Cerebellar cortex (tissue), 1 donor: ENCODE measurements at places on chromosomes 13 and 19.
A peak's percentile ranks its signal among the peaks of the same experiment; 100 is the strongest.

- DNase-seq, result peak; percentile 59
Observed at GRCh38 chr13:19587635-19588300, 26.4 kb upstream of the TPTE2 start.

- DNase-seq, result no peak
Observed at GRCh38 chr13:80265348-80265747, 75.6 kb downstream of the SPRY2 start.

DNA sequence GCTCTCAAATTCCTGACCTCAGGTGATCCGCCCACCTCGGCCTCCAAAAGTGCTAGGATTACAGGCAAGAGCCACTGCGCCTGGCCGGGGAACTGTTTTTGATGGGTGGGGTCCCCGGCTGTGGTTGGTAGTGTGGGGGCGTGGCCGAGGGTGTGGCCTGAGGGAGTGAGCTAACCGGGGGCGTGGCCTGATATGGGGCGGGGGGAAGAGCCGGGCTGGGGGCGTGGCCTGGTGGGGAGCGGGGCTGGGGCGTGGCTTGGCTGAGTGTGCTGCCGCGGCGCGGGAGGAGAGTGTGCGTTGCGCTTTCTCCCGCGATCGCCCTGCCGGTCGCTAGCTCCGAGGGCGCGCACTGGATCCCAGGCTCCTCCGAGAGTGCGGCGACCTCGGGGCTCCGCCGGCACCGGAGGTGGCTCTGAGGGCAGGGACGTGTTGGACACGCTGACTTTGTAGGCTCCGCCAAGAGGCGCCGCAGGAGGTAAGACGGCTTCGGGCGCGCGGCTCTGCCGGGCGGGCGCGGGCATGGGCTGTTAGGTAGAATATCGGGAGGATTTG is at the start of gene SPATA13:
Gene SPATA13 (plus strand): TSS at position 263 of the 552 bp plus-strand sequence. CDS start 62,210 bp downstream, outside the sequence.
- DNase-seq, result peak; percentile 57

DNA sequence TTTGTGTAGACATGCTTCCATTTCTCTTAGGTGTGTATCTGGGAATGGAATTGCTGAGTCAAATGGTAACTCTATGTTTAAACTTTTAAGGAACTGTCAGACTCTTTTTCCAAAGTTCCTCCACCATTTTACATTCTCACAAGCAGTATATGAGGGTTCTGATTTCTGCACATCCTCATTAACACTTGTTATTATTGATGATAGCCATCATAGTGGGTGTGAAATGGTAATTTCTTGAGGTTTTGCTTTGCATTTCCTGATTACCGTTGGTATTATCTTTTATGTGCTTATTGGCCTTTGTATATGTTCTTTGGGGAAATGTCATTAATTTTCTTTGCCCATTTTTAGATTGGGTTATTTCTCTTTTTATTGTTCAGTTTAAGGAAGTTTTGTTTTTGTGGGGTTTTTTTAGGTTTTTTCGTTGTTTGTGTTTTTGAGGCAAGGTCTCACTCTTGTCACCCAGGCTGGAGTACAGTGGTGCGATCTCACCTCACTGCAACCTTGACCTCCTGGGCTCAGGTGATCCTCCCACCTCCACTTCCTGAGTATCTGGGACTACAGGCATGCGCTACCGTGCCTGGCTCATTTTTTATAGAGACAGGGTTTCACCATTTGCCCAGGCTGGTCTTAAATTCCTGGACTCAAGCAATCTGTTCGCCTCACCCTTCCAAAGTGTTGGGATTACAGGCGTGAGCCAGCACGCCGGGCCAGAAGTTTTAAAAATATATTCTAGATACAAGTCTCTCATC is 34.3 kb downstream of the NAA16 start:
- no peak for DNase-seq

GRCh38 chr13:60862036-60862435 is 465.0 kb downstream of the TDRD3 start:
- no peak for DNase-seq

DNA sequence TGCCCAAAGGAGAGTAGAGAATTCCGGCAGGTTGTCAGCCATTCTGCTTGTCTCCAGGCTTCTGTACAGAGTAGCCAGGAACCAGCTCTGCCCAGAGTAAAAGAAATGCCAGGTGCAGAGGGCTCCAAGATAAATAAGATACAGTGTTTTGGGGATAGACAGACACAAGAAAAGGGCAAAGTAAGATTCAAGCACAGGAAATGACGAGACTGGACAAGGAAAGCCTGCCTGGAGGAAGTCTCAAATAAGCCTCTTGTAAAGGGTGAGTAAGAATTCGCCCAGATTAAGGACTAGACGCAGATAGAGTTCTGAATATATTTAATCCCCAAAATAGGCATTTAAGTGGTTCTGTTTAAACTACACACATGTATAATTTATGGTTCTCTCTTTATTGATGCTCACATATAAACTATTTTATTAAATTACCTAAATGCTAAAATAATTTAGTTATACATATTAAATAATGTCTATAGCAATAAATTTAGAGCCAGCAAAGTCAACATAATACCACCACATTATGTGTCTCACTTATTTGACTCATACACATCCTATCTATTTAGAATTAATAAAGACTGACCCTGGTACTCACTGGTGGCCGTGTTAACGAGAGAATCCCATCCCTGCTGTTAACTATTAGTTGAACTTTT is 98.4 kb upstream of the RAP2A start:
- DNase-seq, result no peak

GRCh38 chr13:94080527-94080926 is 399.0 kb downstream of the DCT start:
- DNase-seq, result no peak

- peak; percentile 73 for DNase-seq
Observed at GRCh38 chr19:47032171-47032811, 12.7 kb downstream of the NPAS1 start.

DNA sequence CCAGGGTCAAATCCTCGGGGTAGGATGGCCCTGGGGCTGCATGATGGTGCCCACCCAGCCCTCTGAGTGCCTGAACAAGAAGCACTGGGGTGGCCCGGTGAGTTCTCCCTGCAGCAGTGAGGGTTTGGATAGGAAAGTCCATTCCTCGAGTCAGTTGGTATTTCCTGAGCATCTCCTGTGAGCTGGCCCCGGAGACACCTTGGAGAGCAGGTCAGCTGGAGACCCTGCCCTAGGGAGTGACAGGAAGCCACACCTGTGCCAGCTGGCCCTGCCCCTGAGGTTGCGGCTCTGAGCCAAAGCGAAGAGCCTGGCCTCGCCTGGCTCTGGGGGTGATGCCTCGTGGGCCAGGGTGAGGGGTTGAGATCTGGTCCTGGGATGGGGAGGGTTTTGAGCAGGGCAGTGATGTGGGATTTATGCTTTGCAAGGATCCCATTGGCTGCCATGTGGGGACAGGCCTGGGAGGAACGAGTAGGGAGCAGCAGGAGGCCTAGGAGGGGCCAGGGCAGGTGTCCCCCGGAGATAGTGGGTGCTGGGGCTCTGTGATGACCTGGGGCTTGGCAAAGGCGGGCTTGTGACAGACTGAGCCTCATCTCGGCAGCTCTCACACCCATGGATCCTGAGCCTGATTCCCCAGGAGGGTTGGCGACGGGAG is 16.0 kb downstream of the CRTC1 start:
- DNase-seq, result no peak

DNA sequence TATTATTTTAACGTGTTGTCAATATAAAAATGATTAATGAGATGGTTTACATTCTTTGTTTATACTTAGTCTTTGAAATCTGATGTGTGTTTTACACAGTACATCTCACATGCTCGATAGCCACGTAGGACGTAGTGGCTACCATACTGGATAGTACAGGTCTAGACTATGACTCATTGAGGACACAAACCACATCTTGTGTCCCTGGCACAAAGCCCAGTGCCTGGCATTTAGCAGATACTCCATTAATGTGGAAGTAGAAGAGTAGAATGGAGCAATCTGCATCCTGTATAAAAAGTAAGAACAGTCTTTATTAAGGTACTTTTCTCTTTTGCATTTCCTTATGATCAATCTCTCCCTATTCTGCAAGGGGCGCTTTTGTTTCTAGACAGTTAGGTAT is 49.0 kb upstream of the FRY start:
- DNase-seq, result peak; percentile 56

- no peak for DNase-seq
Observed at GRCh38 chr19:38535212-38535611, 82.5 kb downstream of the MAP4K1 start.

DNA sequence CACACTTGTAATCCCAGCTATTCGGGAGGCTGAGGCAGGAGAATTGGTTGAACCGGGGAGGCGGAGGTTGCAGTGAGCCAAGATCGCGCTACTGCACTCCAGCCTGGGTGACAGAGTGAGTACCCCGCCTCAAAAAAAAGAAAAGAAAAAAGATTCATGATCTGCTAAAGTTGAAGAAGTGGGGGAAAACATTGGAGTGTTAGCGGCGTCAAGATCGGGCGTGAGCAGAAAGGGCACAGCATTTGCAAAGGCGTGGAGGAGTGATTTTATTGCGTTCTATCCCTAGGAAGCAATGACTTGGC is 874 bp upstream of the DNM2 start:
- DNase-seq, result no peak

GRCh38 chr19:7191946-7192691 is 102.1 kb downstream of the INSR start:
- no peak for DNase-seq

GRCh38 chr19:16141043-16141442 is 2.4 kb upstream of the HSH2D start:
- no peak for DNase-seq

DNA sequence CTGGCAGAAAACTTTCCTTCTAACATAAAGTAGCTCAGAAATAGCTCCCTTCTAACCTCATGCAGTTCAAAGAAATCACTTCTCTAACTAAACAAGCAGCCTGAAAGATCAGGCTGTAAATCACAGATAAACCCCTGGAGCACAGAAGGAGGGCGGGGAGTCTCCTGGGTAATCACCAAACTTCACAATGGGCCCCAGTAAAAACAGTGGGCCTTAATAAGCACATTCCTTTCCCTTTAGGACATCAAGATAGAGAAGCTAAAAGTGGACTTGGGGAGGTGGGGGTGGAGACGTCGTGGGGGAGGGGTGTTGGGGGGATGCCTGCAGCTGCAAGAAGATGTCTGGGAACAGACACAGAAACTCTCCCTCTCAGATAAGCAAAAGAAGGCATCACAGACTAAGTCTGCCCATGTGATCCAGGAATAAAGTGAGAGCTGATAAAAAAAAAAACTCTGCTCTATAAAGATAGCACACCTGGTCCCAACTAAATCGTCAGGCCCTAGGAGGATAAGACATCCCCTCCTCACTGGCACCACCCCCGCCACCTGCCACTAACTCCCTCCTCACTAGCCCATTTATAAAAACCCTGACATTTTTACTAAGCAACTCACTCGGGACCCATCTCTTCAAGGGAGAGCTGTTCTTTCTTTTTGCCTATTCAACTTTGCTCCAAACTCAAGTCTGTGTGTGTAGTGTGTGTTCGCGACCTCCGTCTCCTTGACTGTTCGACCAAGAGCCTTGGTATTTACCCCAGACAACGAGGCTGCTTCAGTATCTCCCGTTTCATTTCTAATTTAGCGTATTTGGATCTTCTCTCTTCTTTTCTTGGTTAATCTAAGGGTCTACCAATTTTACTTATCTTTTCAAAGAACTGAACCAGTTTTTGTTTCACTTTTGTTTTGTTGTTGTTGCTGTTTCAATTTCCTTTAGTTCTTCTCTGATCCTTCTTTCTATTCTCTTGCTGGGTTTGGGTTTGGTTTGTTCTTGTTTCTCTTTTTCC is 31.7 kb downstream of the DNAJC15 start:
- no peak for DNase-seq

GRCh38 chr19:5844456-5845433 is 5.2 kb upstream of the FUT6 start:
- no peak for DNase-seq

DNA sequence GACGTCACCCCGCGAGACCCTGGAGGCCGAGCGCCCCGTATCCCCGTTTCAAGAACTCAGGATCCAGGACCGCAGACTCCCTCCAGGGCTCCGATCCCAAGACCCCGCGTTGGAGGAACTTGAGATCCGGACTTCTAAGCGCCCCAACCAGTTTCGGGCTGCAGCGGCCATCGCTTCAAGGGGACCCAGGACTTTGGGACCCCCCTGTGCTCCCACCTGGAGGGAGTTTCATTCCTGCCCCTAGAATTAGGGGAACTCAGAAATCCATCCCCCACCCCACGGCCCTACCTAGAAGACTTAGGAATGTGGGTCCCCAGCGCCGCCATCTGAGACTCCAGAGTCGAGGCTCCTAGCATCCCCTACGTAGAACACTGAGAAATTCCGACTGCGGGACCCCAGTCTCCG is 400 bp downstream of the PLEKHG2 start:
- DNase-seq, result no peak

DNA sequence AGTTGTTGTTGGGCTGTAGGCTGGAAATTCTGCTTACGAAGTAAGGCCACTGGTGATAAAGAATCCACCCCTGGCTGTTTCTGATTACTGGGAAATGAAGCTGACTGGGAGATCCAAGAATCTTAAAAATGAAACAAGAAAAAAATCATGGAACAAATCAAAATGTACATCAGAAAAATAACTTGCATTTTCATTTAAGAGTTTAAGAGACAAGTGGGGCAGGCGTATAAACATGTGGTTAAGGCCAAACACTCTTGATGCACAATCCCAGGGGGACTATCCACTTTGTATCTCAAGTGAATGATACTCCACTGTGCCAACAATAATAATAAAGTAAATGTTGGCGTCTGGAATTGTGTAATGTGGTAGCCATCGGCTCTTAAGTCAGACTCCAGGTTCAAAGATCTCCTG is 24.6 kb downstream of the ZMYM5 start:
- DNase-seq, result no peak

DNA sequence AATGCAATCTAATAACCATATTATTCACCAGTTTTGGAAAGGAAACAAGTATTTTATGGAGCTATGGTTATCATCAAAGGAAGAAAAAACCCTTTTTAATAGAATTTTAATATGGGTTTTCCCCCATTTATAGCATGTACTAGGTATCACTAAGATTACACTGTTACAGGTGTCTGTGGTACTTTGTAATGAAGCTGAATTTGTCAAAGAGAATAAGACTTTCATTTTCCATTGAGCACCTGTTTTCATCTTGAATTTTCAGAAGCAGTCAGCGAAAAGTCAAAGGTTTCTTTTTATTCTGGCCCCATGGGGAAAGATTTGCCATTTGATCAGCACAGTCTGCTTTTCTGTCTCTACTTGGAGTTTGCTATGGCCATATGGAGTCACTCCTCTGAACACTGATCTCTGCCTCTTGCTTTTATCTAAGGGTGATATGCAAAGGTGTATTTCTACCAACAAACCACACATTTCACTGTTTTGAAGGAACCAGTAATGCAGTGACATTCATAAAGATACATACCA is 590.0 kb downstream of the DCT start:
- DNase-seq, result no peak

DNA sequence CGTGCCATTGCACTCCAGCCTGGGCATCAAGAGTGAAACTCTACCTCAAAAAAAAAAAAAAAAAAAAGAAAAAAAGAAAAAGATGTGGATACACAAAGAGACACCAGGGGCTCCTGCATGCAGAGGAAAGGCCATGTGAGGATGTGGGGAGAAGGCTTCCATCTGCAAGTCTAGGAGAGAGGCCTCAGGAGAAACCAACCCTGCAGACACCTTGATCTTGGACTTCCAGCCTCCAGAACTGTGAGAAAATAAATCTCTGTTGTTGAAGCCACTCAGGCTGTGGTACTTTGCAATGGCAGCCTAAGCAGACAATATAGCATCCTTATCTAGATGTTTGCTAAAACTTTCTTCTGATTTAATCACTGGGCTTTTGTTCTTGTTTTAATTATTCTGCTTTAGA is 50.3 kb downstream of the POLR1D start:
- no peak for DNase-seq
